ENCODE measurements at places on chromosomes 5 and 9.

DNA sequence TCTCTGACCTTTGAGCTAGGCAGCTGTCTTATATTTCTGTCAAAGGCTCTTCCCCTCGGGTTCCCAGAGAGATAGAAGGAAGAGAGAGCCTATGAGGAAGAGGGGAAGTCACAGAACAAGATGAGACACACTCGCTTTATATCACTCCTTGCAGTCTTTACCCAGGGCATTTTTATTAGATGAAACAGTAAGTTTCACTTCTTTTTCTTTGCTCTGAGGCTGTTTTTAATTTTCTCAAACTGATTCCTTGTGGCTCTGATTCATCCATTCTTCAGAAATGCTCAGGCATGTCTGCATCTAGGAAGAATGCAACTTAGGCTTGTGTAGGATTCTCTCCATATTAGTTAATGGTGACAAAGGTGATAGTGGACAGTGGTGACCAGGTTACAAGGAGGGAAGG, 132.9 kb upstream of the CHD1 start:
- peaks cover 2% of the 10 kb centered on the region for H3K27me3 ChIP-seq
- H3K4me1 ChIP-seq, result peaks cover 20% of the 10 kb centered on the region
- DNase-seq, result no peak

DNA sequence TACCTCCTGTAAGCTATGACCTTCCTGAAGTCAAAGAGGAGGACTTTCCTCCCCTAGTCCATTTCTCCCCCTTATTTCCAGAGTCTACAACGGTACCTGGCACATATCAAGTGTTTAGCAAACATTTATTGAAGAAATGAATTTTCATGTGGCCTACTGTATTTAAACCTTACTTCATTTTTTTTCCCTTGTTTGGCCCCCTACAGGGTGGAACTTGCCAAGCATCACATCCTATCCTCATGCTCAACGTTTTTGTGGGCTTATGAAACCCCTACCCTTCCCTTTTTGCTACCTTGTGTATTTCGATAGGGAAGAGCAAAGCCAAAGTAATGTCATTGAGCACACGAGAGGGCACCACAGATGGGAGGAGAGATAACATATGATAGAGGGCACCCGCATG, 1857.8 kb upstream of the WWC1 start:
- peaks cover 13% of the 10 kb centered on the region for H3K4me1 ChIP-seq
- DNase-seq, result no peak
- no peaks in the 10 kb centered on the region for H3K27me3 ChIP-seq
- no peak overlapping the region for H3K4me3 ChIP-seq

GRCh38 chr5:160788102-160788660, 63.8 kb downstream of the ATP10B start:
- no peaks in the 10 kb centered on the region for H3K36me3 ChIP-seq
- H3K27ac ChIP-seq, result no peak overlapping the region
- DNase-seq, result no peak
- H3K27me3 ChIP-seq, result peaks cover 4% of the 10 kb centered on the region
- peaks cover 7% of the 10 kb centered on the region for H3K4me1 ChIP-seq
- H3K4me3 ChIP-seq, result no peak overlapping the region

DNA sequence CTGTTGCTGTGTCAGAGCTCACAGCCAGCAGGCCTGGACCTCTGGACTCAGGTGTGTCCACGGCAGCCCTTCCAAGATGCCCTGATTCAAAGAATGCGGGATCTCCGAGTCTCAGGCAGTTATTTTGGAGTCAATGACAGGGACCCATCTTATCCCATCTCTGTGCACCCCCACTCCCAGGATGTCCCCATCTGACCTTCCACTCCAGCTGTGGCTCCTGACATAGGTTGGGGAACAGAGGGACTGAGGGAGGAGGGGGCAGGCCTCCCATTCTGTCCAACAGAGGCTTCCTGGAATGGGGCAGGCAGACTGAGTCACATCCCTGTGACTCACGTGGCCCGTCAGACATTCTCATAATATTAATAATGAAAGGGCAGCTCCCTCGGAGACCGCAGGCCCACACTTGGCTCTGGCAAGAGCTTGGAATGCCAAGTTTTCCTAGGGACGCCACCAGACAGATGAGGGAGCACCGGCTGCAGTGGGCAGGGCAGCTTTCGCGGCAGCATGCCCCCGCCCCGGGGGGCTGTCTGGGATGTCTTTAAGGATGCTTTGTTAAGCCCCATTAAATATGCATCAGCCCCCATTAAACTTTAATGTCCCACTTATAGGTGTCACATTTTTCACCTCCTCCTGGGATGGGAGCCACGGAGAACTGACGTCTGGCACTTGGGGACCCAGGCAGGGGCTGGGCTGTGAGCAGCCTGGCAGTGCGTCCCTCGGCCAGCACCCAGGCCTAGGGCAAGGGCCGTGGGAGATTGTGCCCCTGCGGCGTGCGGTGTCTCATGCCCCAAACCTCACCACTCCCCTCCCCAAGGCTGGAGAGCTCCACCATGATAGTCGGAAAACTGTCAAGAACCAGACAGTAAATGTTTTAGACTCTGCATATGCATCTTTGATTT, 23.6 kb upstream of the FIBCD1 start:
- H3K27me3 ChIP-seq, result peaks cover 11% of the 10 kb centered on the region
- peaks cover 5% of the 10 kb centered on the region for H3K36me3 ChIP-seq
- DNase-seq, result no peak
- H3K4me1 ChIP-seq, result peaks cover 5% of the 10 kb centered on the region

GRCh38 chr9:3235497-3235896, 290.3 kb downstream of the RFX3 start:
- H3K27ac ChIP-seq, result no peak overlapping the region
- H3K27me3 ChIP-seq, result peaks cover 3% of the 10 kb centered on the region
- H3K4me3 ChIP-seq, result no peak overlapping the region
- DNase-seq, result no peak
- H3K4me1 ChIP-seq, result no peaks in the 10 kb centered on the region

DNA sequence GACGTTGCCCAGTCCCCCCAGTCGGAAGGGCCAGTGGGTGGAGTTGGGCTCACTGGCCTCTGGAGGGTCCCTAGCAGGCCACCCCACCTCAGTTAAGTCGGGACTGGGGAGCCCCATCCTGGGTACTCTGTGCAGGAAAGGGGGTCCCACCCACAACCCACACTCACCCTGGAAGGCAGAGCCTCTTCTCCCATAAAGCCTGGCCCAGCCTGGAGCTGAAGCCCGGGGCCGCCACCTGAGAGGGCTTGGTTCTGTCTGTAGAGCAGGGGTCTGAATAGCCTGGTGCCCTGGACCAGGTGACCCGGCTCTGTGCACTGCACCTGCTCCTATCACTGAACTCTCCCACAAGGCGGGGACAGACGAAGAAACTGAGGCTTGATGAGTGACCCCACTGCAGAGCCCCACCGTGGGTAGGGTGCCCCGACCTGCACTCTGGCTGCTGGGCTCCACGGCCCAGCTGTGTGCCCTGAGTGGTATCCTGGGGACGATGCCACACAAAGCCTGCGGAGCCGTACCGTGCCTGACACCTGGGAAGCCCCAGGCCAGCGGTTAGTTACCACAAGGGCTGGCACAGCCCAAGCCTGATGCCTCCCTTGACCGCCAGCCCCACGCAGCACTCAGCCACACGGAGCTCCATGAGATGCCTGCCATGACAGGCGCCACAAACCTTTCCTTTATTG, 7.3 kb downstream of the PTGES2 start:
- H3K27ac ChIP-seq, result no peak overlapping the region
- no peak overlapping the region for H3K4me3 ChIP-seq
- no peaks in the 10 kb centered on the region for H3K36me3 ChIP-seq
- H3K27me3 ChIP-seq, result no peaks in the 10 kb centered on the region
- DNase-seq, result no peak

DNA sequence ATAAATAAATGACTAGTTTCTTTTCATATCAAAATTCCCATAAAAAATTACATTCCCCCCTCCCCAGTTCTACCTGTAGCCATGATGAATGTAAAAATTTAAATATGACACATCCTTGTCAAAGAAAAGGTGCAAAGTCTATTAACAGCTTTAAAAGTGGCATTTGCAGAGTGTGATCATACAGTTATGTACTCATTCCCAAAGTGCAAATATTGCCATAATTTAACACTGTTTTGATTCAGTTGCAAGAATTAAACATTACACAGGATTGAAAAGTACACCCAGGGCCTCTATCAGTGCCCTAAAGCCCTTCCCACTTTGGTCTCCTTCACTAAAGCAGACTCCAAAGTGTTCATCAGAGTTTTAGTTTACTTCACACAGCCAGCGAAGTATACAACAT, 51.8 kb downstream of the RNF145 start:
- no peak overlapping the region for H3K4me3 ChIP-seq
- H3K4me1 ChIP-seq, result no peaks in the 10 kb centered on the region
- no peak for DNase-seq
- no peak overlapping the region for H3K27ac ChIP-seq
- H3K27me3 ChIP-seq, result no peaks in the 10 kb centered on the region

GRCh38 chr5:178590924-178591423, 781 bp upstream of the COL23A1 start:
- H3K27me3 ChIP-seq, result peaks cover 51% of the 10 kb centered on the region
- no peak for DNase-seq
- peaks cover 47% of the 10 kb centered on the region for H3K4me1 ChIP-seq
- H3K4me3 ChIP-seq, result peak overlapping the region; percentile 88
- no peak overlapping the region for H3K27ac ChIP-seq

DNA sequence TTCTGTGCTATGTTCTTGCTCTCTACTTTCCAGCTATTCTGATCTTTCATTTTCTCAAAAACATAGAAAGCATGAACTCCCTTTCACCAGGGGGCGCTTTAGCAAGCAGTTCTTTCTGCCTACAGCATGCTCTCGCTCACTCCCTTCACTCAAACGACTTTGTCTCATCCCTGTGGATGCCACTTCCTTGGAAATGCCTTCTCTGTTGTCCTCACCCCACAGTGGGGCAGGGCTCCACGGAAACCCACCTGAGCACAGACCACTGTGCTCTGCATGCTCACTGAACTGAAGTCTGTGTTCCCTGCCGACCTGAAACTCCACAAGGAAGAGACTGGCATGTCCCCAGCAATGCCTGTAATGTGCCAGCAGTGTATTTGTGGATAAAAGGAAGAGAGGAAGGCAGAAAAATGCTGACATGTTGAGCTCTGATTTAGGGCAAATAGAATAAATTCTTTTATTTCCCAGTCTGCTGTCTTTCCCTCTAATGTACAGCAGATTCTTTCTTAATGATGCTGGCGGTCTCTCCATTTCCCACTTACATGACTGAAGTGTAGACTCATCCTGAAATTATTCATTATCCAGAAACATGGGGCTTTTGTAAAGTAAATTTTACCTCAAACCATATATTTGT, 4.9 kb upstream of the ROR2 start:
- H3K4me3 ChIP-seq, result no peak overlapping the region
- H3K36me3 ChIP-seq, result peaks cover under 1% of the 10 kb centered on the region
- H3K4me1 ChIP-seq, result peaks cover 36% of the 10 kb centered on the region
- no peak overlapping the region for H3K27ac ChIP-seq
- peak; percentile 72 for DNase-seq

DNA sequence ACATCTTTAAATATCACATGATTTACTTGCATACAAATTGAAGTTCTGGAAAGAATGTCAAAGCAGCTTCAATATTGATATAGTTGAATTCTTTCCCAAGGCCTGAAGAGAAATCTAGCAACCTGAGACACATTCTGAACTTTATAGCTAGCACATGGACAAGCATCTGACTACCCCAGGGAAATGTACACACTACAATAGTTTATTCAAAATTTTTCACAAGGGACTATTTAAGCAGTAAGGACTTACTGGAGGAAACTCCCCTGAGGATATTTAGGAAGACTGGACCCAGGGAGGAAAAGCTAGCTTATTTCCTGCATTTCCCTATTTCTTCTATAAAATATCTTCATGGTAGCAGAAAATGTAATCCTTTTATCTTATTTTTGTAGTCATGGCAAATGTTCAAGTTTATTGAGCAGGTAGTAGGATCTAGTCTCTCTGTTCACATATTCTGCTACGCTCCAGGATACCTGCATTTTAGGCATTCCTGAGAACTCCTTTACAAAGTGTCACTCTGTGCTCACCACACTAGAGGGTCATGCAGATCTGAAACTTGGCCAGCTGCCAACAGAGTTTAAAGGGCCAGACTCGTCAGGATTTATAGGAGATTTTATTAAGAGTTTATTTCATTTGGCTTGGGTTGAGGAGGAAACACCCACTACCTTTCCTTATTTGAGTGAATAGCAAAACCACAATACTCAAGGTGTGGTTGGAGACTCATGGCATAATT, 348.4 kb upstream of the FTMT start:
- DNase-seq, result peak; percentile 26
- H3K27me3 ChIP-seq, result no peaks in the 10 kb centered on the region
- H3K27ac ChIP-seq, result no peak overlapping the region
- no peaks in the 10 kb centered on the region for H3K36me3 ChIP-seq
- H3K4me1 ChIP-seq, result peaks cover 5% of the 10 kb centered on the region

DNA sequence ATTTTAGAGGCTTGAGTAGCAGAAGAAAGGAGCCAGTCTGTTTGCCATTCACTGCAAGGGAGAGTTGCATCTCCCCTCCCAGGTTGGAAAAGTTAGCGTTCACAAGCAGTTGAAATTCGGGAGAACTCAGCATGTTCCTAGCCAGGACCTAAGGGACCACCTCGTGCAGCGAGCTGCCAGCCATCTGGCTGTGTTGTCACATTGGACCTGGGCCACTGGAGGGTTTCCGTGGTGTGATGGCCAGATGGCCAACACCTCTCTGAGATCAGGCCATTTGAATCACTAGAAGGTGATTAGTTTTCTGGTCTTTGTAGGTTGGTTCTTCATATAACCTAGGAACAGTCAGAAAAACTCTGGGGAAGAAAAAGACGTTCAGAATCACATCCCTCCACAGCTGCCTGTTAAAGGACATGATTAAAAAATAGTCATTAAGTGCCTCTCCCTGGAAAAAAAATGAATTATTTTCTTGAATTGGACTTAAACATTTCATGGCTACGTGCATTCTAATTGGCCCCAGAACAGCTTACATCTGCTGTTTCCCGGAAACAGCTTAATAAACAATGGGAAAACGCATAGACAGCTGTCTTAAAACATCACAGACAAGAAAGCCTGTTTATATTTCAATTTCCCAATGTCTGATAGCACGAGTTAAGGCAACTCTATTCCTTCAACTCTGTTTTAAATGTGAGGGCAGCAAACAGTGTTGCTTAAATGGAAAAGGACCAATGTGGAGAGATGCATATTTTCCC, 303.9 kb downstream of the TENT4A start:
- peaks cover 5% of the 10 kb centered on the region for H3K27me3 ChIP-seq
- peaks cover 5% of the 10 kb centered on the region for H3K4me1 ChIP-seq
- no peak overlapping the region for H3K27ac ChIP-seq
- no peaks in the 10 kb centered on the region for H3K36me3 ChIP-seq

DNA sequence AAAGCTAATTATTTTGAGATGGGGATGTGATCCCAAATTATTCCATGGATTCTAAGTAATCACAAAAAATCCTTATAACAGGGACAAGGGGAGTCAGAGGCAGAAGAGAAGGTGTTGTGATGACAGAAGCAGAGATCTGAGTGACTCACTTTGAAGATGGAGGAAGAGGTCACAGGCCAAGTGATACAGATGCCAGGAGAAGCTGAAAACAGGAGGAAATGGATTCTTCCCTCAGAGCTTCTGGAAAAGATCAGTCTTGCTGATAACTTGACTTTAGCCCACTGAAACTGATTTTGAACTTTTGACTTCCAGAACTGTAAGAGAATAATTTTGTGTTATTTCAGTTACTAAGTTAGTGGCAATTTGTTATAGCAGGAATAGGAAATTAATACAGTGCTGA, 105.3 kb downstream of the GCNT1 start:
- H3K27me3 ChIP-seq, result no peaks in the 10 kb centered on the region
- H3K4me3 ChIP-seq, result no peak overlapping the region
- no peaks in the 10 kb centered on the region for H3K36me3 ChIP-seq
- no peak for DNase-seq
- H3K4me1 ChIP-seq, result no peaks in the 10 kb centered on the region

All from nephron progenitor cell (in vitro differentiated cells).